ENCODE measurements at places on chromosomes 1 and 21.

- no peak for DNase-seq
Observed at GRCh38 chr1:211632808-211633523, 42.5 kb downstream of the NEK2 start.

GRCh38 chr1:218474128-218474527, 129.0 kb downstream of the TGFB2 start:
- no peak for DNase-seq

- no peak for DNase-seq
Observed at GRCh38 chr1:38565020-38565491, 294.5 kb downstream of the RRAGC start.

GRCh38 chr1:229557913-229558414, 543 bp downstream of the ABCB10 start:
- peak; percentile 15 for DNase-seq

DNA sequence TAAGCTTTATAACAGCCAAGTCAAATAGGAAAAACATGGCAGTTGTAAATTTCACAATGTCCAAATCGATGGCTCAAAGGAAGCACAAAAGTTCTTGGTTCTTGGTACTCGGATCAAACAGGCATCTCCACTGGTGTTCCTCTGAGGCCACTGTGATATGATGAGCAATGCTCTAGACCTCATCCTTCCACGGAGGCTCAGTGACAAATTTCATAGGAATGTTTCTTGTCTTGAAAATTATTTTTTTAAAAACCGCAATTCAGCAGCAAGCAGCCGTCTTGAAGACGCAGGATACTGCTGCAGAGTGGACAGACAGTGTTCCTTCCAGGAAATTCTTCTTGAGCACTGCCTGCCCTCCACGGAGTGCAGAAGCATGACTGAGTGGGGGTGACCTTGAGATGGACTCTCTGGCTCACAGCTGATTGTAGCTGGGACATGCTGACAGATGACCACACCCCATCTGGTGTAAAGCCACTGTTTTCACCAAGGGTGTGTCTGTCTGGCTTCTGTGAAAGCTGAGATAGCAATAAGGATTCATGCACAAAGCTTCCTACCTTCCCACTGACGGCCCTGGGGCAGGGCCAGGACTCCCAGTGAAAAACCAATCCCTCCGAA, 61.9 kb downstream of the TIAM1 start:
- DNase-seq: no peak

Data from stimulated activated naive CD4-positive, alpha-beta T cell treated with Interleukin-2 at 50 U/mL for 16 hours (primary cell).